ENCODE measurements at places on chromosomes 12 and 14.

GRCh38 chr12:34109390-34109789 is 87.1 kb downstream of the ALG10 start:
- DNase-seq, result no peak

DNA sequence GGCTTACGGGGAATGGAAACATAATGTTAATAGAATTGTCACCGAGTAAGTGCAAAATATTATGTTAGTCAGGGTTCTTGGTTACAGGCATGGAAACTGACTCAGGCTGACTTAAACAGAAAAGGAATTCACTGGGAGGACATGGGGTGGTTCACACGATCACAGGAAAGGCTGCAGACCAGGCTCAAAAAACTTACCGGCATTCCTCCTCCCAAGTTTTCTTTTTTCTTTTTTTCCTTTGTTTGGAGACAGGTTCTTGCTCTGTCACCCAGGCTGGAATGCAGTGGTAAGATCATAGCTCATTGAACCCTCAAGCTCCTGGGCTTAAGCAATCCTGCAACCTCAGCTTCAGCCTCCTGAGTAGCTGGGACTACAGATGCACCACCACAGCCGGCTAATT is 11.9 kb upstream of the UBE2N start:
- no peak for DNase-seq

GRCh38 chr12:112782943-112783342 is 8.6 kb upstream of the RPH3A start:
- no peak for DNase-seq

GRCh38 chr14:60349663-60350365 is 100.8 kb downstream of the PPM1A start:
- DNase-seq, result peak; percentile 80

GRCh38 chr14:38280081-38280480 is 24.2 kb upstream of the CLEC14A start:
- DNase-seq, result no peak

DNA sequence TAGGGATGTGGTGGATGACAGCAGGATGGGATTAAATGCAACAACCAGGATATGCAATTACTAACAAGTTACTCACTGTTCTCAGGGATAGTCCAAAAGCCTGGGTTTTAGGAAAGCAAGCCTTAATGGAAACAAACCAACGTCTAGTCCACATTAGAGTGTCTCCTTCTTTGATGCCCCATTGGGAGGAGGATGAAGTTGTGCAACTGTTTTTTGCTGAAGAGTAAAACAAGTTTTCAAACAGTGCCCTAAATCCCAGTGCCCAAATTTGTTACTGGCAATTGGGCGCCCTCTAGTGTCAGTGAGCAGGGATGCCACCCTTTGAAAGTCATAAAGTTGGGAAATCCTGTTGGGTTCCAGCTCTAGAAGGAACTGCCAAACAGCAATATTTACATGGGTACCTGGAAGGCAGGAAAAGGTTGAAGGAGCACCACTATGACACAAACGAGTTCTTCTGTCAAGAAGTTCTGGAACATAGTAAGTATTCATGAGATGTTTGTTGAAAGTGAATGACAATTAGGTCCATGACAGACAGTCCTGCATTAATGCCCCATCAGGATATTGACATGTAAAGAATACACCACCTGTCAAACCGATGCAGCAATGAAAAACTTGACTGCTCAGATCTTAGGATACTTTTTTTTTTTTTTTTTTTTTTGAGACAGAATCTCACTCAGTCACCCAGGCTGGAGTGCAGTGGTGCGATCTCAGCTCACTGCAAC is 11.1 kb upstream of the DPF3 start:
- DNase-seq, result peak; percentile 84

- no peak for DNase-seq
Observed at GRCh38 chr12:124683152-124684124, 116.0 kb upstream of the NCOR2 start.

GRCh38 chr14:53011053-53011462 is 60.2 kb upstream of the FERMT2 start:
- no peak for DNase-seq

- no peak for DNase-seq
Observed at GRCh38 chr12:130504110-130504839, 166.6 kb downstream of the PIWIL1 start.

DNA sequence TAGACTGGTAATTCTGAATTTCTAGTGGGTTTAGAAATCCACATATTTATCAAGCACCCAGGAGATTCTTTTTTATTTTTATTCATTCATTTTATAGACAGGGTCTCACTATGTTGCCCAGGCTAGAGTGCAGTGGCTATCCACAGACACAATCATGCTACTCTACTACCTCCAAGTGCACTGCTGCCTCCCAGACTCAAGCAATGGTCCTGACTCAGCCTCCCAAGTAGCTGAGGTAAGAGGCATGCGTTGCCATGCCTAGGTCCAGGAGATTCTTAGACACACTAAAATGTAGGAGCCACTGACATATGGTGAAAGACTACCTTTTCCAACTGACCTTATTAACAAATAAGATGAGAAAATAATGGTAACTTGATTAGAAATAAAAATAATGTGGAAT is 38.9 kb downstream of the KIF21A start:
- DNase-seq, result no peak

DNA sequence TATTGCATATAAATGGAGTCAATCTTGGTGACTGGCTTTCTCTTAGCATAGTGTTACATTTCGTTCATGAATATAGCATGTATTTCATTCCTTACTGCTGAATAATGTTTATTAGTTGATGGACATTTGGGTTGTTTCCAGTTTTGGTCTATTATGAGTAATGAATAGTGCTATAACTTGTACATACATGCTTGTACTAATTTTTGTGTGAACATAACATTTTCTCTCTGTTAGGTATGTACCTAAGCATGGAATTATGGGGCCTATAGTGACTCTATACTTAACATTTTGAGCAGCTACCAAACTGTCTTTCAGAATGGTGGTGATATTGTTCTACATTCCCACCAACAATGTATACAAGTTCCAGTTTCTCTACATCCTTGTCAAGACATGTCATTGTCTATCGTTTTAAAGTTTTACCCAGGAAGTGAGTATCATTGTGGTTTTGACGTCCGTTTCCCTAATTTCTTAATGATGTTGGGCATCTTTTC is 23.1 kb downstream of the ATP2A2 start:
- DNase-seq, result no peak

DNA sequence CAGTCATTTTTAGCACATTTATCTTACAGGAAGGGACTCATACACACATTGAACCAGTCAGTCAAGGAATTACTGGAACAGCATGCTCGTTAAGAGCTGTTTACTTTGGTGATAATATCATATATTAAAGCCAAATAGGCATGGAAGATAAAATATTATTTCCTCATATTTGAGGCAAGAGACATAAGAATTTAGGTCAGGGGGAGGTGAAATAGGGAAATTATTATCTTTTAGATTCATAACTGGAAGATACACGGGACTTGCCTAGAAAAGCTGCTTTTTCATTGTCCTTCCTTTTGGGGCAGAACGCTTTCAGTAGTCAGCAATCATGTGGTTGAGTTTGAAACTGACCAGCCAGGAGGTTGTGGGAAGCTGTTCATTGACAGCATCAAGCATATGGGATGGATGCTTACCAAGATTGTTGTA is 72.5 kb downstream of the NTN4 start:
- no peak for DNase-seq

GRCh38 chr12:122978507-122978955 is 1.9 kb upstream of the ARL6IP4 start:
- no peak for DNase-seq

GRCh38 chr12:39426636-39427240 is 16.2 kb downstream of the KIF21A start:
- no peak for DNase-seq

GRCh38 chr12:47422611-47423010 is 283.2 kb downstream of the RPAP3 start:
- no peak for DNase-seq

- DNase-seq, result no peak
Observed at GRCh38 chr12:127260999-127261398, 1006.0 kb upstream of the TMEM132C start.

DNA sequence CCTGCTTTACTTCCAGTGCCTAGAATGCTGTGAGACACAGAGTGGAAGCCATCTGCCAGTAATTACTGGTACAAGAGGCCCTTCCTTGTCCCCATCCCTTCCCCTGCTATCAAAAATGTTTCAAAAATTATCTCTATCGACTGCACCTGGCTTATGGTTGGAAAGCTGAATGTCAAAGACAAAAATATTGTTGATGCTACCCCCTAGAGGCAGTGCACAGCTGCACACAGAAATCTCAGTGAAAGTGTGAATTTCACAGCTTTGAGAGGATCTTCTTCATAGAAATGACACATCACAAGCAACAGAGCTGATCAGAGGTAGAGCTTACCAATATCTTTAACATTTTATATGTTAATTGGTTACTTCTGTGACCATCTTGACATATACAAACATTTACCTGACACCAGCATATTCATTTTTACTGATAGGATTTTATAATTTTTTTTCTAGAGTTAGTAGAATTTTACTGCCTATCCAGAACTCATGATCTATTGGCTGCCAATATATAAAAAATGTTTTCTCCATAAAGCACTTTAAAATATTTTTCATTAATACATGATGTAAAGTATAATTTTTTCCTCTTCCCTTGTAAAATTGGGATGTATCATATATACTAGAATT is 138.0 kb downstream of the AACS start:
- peak; percentile 53 for DNase-seq

Measured in hematopoietic multipotent progenitor cell treated with erythropoietin and hydrocortisone succinate and interleukin-3 and kit ligand, for 6 days (in vitro differentiated cells).